ENCODE measurements at places on chromosomes 5 and 9. TPM values are rescaled to one million over a fixed set of nuclear protein-coding genes. Genes with fewer than 3 reads are reported as not detected.

DNA sequence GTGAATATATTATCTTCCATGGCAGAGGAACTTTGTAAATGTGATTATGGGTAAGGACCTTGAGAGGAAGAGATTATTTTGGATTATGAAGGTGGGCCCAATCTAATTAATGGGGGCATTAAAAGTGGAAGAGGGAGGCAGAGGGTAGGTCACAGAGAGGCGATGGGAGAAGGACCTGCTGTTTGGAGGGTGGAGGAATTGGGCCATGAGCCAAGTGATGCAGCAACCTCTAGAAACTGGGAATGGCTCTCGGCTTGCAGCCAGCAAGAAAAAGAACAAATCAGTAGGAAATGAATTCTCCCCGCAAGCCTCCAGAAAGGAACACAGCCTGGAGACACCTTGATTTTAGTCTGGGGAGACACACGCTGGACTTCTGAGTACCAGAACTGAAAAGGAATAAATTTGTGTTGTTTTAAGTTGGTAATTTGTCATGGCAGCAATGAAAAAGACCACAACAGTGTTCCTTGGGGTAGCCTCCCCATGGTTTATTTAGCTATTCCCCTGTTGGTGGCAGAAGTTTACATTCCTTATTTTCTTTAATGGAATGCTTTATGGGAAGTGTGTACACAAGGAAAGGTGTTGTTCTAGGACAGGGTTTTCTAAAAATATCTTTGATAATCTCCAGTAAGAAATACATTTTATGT is 103.6 kb downstream of the HSPA4 start:
- DNase-seq, result no peak

- no peak for DNase-seq
Observed at GRCh38 chr5:133494232-133494922, 118.0 kb downstream of the FSTL4 start.

DNA sequence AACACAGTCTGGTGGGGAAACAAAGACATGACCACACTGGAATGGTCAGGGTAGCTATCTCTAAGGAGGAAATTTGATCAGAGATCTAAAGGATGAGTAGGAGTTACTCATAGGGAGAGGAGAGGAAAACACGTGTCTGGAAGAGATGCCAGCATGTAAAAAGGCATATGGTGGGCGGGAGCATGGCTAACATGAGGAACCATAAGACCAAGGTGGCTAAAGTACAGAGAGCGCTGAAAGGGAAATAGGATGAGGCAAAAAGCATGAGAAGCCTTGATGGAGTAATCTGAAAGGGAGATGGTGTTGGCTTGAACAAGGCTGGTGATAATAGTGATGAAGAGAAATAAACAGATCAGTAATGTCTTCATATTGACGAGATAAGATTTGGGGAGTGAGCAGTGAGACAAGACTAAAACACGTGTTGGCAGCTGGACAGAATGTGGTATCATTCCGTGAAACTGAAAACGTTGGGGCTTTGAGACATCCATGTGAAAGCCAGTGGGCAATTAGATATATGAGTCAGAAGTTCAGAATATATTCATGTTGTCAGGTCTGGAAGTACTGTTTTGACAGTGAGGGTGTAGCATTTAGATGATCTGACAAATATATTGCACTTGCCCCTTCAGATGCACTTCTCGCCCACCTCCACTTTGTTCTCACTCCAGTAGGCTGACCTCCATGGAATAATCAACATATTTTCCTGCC is 209.1 kb upstream of the KCNN2 start:
- DNase-seq, result no peak

- no peak for DNase-seq
Observed at GRCh38 chr9:98865284-98865875, 57.9 kb downstream of the GALNT12 start.

GRCh38 chr9:120099065-120099464 is 480.9 kb downstream of the CDK5RAP2 start:
- no peak for DNase-seq

DNA sequence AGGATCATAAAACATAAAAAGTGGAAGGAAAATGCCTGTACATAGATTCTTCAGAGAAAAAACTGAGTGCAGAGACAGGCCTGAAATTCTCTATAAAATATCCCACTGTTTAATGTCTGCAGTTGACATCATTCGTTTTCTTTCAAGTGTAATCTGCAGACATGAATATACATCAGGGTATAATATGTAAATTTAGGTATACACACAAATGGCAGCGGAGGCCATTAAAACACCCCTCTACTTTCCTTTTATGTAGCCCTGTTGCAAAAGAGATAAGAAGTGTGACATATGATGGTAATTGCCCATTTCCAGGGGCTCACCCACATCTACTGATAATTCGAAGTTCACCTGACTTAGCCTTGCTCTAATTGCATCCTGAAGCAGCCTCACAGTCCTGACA is 164.3 kb downstream of the SLC24A2 start:
- DNase-seq, result no peak

CMYA5 gene
- total RNA-seq, result 886 TPM

Data from Right ventricle myocardium inferior (tissue), 1 donor.